ENCODE measurements at places on chromosomes 7 and 10.

DNA sequence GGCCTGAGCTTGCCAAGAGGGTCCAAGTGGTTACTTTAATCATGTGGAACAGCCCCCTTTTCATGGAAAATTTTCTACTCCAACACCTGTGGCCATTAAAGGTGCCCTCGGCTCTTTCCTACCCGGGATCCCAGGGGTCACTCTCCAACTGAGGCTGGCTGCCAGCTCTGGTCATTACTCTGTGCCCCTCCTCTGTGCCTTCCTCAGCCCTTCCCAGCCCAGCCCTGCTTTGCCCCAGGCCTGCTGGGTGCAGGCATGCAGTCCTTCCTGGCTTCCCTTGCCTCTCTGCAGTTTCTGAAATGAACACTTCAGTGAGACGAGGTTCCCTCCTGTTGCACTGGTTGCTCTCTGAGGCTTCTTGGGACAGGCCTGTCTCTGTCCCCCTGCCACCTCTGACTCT lies 951.1 kb upstream of the ZNF722 start:
- DNase-seq, result no peak

GRCh38 chr7:82605247-82605864 lies 161.8 kb upstream of the CACNA2D1 start:
- DNase-seq, result no peak

- DNase-seq, result no peak
Observed at GRCh38 chr7:28296571-28297483, 115.5 kb upstream of the CREB5 start.

DNA sequence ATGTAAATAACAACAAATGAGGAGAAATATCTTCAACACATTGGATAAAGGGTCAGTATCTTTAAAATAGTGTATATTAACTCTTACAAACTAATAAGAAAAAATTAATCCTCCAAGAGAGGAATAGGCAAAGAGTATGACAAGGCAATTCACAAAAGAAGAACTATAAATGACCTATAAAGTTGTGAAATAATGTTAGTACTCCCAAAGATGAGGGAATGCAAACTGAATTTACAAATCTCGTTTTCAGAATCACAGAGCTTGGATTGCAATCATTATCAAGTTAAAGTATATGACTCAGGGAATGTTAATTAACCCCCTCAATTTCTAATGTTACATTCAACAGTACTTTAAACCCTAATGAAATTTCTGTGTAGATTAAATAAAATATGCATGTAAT lies 87.3 kb upstream of the TARP start:
- DNase-seq, result no peak

DNA sequence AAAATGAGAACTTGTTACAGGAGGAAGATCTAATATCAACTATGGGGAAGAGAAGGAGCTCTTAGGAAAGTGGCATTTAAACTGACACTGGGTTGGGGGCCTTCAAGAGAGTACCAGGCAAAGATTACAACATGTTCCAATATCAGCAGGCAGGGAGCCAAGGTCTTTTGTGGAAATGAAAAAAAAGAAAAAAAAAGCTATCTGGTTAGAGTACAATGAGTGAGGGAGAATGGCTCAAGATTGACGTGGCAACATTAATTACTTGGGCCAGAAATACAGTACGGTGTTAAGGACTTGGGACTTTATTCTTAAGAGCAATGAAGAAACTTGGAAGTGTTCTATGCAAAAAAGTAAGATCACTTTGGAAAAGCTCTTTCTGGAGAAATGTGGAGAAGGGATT lies 132.3 kb upstream of the CDK1 start:
- DNase-seq, result no peak

DNA sequence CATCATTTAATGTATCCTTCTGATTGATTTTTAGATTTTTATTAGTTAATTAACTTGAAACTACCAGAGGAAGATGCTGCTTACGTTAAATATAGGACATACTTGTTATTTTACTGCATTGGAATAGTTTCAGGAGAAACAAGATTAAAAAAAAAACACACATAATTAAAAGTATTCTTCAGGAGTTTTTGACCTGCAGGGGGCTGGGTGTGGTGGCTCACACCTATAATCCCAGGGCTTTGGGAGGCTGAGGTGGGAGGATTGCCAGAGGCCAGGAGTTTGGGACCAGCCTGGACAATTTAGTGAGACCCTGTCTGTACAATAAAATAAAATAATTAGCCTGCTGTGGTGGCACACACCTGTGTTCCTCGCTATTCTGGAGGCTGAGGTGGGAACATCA lies 10.7 kb downstream of the CBLL1 start:
- DNase-seq, result no peak

- DNase-seq, result no peak
Observed at GRCh38 chr10:49649294-49649693, 30.2 kb upstream of the C10orf53 start.

DNA sequence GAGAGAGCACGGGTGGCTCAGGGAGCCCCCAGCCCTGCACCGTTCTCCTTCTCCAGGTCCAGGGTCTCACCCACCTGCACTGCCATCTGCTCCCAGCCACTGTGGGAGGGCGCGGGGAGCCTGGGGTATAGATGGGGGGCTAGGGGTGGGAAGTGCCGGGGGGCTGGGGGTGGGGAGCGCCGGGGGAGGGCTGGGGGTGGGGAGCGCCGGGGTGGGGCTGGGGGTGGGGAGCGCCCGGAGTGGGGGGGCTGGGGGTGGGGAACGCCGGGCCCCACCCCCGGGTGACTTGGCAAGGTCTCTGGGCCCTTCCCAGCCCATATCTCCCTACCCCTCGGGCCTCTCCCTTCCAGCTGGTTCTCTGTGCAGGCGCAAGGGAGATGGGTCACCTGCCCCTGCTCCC lies at the start of gene GRIFIN:
Gene GRIFIN, minus strand, starts transcription at position 101 of the 400 bp plus-strand sequence. Its CDS starts 15 bp downstream, at position 86.
- no peak for DNase-seq

GRCh38 chr7:116527521-116527920 lies 2.7 kb downstream of the CAV1 start:
- no peak for DNase-seq

DNA sequence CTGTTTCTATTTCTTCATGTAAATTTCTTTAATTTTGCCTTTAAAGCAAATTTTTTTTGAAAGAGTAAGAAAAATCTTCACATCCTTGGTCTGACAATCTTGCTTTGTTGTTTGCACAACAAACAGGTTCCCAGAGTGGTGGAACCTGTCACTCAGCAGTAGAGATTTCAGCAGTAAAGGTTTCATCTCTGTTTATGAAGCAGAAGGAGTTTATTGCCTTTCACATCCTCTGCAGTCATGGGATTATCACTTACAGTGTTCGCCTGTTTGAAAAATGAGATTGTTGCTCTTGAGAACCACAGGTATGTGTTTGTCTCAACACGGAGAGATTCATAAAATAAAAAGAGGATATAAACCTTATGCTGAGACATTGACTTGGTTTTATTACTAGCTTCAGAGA lies 342.6 kb downstream of the IPMK start:
- DNase-seq, result no peak

GRCh38 chr10:78320506-78320905 lies 286.8 kb downstream of the RPS24 start:
- no peak for DNase-seq

GRCh38 chr7:67438913-67439505 lies 442.4 kb downstream of the TYW1 start:
- DNase-seq, result no peak

- DNase-seq, result no peak
Observed at GRCh38 chr10:121891103-121891502, 36.7 kb downstream of the ATE1 start.

DNA sequence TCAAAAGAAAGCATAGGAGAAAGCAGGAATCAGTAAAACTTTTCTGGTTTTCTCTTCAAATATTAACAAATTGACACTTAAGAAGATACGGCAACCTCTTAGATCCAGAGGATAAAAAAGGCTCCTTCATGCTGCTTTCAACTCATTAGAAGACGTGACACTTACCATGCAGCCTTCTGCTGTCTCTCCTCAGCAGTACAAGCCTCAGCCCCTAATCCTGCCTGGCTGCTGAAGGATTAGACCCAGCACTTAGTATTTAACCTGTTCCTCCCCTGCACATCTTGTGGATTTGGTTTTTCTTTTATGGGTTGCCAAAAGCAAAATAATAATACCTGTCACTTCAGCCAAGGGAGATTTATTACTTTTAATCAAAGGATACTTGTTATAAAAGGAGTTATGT lies 108.4 kb downstream of the LYZL1 start:
- DNase-seq, result no peak

- no peak for DNase-seq
Observed at GRCh38 chr10:91883549-91884444, 25.5 kb downstream of the FGFBP3 start.

DNA sequence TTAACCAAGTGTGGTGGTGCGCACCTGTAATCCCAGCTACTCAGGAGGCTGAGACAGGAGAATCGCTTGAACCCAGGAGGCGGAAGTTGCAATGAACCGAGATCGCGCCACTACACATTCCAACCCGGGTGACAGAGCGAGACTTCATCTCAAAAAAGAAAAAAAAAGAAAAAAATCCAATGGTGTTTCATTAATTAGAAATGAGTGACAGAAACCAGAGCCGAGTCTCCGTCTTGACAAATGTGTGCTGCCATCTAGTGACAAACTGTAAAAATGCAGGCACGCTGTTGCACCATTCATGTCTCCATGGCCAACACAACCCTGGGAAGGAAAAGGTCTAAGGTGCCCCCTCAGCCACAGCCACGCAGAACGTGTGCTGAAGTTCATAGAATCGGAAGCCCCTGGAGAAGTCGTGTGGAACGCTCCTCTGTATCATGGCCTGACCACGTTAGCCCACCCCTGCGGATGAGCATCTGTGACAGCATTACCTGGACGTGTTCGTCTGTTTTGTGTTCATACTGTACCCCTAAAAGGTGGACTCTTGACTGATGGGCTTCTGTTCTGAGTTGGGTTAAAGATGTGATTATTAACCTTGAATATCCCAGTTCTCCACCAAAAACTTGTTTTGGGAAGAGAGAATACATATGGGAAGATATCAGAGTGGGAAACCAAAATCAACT lies 94.9 kb downstream of the LYZL2 start:
- no peak for DNase-seq

DNA sequence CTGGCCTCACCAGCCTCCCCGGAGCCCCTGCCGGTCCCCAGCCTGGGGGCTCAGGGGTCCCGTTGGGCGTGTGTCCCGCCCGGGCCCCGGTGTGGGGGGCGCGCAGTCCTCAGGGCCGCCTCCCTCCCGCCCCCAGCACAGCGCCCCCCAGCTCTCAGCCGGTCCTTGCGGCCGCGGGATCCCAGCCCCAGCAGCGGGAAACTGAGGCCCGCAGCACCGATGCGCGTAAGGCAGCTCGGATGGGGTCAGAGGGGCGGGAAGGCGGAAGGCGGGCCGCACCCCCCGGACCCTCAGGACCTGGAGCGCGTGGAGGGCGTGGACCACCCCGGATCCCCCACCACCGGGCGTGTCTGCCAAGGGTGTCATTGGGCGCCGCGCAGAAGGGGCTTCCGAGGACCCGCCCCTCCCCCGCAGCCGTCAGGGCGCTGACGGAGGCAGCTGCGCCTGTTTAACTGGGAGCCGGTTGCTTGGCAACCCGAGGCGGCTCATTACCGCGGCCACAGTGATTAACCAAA lies 14.9 kb downstream of the UNCX start:
- DNase-seq, result no peak

DNA sequence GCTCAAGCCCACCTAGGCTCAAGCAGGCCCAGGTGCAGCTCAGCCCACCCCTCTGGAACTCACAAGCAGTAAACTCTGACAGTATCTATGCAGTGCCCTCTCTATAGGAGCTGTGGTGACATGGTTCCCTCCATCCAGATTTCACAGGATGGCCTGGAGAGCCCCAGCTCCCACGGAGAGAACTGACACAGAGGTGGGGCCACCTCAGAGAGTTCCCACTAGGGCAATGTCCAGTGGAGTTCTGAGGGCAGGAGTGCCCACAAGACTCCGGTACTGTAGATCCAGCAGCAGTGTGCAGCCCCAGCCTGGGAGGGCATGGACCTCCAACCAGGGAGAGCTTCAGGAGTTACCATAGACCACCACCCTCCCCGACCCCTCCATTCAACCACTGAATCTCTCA lies 37.3 kb upstream of the CNPY1 start:
- no peak for DNase-seq

GRCh38 chr10:131003455-131003854 lies 308.1 kb downstream of the TCERG1L start:
- no peak for DNase-seq

- no peak for DNase-seq
Observed at GRCh38 chr10:97475936-97476594, 22.2 kb downstream of the MMS19 start.

GRCh38 chr10:58868736-58869435 lies 307.6 kb upstream of the PHYHIPL start:
- no peak for DNase-seq

DNA sequence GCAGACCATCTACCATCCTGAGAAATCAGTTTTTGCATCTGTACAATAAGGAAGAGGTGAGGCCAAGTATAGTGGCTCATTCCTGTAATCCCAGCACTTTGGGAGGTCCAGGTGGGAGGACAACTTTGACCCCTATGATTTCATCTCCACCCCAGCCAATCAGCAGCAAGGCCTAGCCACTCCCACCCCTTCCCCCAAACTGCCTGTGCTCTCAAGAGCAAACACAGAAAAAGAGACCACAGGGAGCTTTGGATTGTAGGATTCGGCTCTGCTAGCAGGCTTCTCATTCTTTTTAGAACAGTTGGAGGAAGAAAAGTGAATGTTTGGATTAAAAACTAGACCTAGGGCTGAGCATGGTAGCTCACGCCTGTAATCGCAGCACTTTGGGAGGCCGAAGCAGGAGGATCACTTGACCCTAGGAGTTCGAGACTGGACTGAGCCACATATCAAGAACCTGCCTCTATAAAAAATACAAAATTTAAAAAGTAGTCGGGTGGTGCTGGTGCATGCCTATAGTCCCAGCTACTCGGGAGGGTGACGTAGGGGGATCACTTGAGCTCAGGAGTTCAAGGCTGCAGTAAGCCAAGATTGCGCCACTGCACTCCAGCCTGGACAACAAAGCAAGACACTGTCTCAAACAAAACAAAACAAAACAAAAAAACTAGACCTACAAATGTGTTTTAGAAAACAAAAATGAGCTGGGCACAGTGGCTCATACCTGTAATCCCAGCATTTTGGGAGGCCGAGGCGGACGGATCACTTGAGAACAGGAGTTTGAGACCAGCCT lies 25.1 kb upstream of the PROSER2 start:
- no peak for DNase-seq

DNA sequence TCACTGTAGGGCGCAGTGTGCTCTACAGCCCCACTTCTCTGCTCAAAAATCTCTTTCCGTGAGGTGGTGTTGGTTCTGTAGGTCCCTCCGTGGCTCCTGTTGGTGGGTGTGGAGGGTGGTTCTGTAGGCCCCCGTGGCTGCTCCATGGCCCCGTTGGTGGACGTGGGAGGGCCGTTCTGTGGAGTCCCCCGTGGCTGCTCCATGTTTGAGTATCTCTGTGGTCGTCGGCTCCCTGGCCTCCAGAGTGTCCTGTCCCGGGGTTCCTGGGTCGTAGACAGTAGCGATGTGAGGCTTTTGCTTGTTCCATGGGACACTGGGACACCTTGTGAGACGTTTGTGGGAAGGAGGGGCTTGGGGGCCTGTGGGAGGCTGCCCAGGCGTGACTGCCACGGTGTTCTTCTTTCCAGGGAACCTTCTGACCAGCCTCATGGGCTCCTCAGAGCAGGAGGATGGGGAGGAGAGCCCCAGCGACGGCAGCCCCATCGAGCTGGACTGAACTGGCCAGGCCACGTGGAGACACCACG lies 18.6 kb downstream of the GET4 start:
- DNase-seq, result no peak

GRCh38 chr10:11573497-11573896 lies 38.0 kb downstream of the USP6NL start:
- no peak for DNase-seq
